ENCODE measurements at places on chromosomes 16 and 17. TPM values are rescaled to one million over a fixed set of nuclear protein-coding genes. Genes with fewer than 3 reads are reported as not detected.

The PPP1R27 gene
- 0.39 TPM for total RNA-seq

The SDK2 gene
- 1.6 TPM for total RNA-seq

The CFAP52 gene
- total RNA-seq = not detected

The WNT9B gene
- total RNA-seq = not detected

The C17orf113 gene
- 0.67 TPM for total RNA-seq
